ENCODE measurements at places on chromosomes 4 and X.

- DNase-seq, result no peak
These were observed 40.5 kb downstream of the ANXA5 start for GRCh38 chr4:121656269-121656641.

GRCh38 chr4:74266081-74266480 is 42.2 kb upstream of the EPGN start:
- DNase-seq, result no peak

GRCh38 chrX:148661035-148661434 is 160.6 kb downstream of the AFF2 start:
- no peak for DNase-seq

- no peak for DNase-seq
These were observed 32.0 kb downstream of the SLC25A5 start for GRCh38 chrX:119500061-119500800.

DNA sequence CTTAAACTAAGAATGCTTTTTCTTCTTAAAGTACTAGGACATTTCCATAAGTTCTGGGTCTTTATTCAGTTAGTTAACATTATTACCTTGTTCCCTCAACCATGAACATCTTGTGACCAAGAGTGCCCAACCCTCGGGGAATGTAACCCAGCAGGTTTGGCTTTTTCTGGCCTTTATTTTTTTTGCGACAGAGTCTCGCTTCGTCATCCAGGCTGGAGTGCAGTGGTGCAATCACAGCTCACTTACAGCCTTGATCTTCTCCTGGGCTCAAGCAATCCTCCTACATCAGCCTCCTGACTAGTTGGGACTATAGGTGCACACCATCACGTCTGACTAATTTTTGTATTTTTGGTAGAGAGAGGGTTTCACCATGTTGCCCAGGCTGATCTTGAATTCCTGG is 65.1 kb downstream of the USP11 start:
- no peak for DNase-seq
